ENCODE measurements at places on chromosomes 7 and 10.

- DNase-seq: no peak
These were observed 47.5 kb upstream of the KIF5B start for GRCh38 chr10:32103721-32104120.

DNA sequence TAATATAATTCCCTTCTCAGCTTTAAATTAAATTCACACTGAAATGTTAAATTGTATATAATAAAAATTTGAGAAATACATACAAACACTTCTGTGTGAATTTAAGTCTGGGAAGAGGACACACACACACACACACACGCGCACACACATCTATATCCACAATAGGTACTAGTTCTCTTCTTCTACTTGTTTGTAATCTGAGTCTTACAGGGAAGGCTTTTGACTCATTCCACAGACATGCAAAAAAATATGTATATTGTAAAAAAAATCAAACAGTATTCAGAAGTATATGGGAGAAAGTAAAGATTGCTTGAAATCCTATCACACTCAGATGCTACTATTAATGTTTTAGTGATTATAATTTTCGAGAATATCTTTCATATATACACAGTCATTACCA, 276.2 kb downstream of the MDFIC start:
- DNase-seq: no peak

DNA sequence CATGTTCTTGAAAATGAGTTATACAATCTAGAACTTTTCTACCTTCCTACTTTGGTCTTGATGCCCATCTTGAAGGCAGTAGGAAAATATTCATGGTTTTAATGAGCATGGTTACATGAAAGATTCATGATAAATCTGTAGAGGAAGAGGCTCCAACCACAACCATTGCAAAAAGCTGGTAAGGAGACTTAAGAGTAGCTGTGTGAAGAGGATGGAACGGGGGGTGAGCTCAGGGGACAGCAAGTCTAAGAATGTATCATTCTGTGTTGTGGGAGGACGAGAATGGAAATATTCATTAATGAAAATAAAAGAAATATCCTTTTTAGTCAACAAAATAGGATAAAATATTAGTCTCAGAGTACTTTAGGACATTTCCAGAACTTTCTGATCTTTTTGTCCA, 81.1 kb downstream of the BMPER start:
- DNase-seq: no peak

DNA sequence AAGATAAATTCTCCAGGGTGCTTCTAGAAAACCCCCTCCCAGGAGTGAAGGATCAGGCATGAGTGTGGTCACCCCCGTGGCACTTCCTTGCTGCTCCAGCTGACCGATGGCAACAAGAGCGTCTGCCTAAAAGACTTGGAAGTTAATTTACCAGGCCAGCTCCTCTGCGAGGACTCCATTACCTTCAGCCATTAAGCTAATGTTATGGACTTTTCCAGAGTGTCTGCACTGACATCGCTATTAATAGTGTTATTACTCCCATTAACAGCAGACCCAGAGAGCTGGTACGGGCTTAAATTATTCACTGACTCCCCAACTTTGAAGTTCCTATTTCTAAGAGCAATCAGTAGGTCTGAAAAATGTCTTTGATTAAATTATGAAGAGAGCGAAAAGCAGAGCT, 345.8 kb downstream of the PLXNA4 start:
- no peak for DNase-seq

DNA sequence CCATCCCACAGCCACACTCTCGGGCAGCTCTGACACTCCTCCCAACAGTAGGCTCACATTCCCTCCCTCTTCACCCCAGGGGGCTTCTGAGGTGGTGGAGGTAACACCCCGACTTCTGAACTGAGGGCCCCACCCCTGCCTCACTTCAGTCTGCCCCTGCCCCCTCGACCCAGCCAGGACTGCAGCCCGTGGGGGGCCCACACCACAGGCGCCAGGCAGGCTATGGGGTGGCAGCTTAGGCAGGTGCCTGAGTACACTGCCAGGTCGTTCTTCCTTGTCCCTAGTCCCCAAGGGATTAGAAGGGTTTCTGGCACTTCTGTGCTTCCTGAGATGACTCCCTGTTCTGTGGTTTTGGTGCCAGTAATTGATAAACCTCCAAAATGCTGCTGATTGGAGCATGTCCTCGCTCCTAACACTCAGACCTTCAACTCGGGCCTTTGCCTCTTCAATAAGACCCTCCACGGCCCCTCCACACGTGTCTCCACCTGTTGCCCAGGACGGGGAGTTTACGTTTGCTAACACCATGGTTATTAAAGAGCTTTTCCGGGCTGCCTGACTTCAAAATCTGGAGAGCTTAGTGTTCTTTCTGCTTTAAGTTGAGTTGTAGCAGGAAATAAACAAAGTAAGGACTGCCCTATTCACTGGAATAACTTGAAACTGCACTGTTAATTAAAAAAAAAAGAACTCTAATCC, 23.8 kb upstream of the LARP4B start:
- no peak for DNase-seq

DNA sequence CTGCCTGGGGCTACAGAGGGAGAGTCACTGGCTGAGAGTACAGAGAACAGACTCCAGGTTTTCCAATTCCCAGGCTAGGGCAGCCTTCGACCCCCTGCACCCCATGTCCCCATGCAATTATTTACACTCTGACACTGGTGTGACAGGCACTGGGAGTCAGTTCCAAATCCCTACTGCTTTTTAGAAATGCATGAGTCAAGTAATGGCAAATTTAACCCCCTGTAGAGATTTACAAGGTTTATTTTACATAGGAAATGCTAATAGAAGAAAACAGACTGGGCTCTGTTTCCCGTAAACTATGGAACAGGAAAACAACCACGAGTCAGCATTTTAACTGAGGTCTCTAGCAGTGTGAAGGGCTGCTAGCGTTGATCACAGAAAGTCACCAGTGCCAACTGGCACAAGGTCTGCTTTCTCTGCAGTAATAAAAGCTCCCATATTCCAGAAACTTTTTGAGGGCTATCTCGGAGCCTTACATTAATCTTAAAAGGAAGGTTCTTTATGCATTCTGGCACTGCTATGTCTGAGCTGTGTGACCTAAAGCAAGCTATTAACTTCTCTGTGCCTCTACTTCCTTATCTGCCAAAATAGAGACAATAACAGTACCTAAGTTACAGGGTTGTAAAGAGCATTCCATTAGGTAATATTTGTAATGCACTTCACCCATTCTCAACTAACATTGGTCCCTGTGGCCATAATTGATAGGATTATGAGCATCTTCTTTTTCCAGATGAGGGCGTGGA, 28.2 kb downstream of the NOD1 start:
- DNase-seq: no peak

DNA sequence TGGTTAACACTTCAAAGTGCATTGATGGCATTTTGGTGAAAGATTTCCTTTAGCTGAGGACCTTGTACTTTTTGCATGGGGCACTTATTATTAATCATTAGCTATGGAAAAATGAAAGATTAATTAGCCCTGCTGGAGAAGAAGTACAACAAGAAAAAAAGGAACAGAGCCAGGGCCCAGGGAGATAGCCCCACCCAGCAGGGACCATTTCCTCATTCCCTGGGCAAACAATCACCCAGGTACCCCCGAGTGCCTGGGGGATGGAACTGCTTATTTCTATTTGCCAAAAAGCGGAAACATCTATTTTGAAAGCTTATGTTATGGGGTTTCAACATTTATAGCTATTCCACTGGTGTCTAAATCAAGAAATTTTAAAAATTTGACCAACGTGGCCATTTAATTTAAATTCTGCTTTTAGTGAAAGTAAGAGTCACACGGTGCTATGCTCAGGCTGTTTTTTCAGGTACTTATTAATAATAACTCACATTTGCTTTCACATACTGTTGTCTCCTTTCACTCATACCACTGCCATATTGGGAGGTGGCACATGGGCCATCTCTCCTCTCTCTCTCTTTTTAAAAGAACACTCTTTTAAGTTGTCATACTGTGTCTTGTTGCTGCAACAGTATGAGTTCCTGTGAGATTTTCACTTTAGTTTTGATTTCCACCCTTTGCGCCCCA, 143.6 kb upstream of the KIF5B start:
- no peak for DNase-seq

DNA sequence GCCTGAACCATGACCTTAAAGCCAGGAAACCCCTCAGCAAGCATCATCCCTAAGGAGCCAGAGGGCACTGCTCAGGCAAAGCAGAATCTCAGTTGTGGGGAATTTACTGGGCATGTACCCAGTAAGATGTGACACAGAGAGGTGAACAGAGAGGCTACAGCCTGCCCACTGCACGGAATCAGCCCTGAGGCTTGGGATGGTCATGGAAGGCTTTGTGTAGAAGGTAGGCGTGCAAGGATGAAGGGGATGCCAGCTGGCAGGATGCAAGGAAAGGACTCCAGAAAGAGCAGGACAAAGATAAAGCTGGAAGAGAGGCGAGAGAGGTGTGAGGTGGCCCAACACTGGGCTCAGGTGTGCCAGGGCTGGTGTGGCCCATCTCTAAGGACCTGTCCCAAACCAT, 2.4 kb upstream of the AIFM2 start:
- DNase-seq: no peak

- DNase-seq: no peak
These were observed 56.0 kb upstream of the JAZF1 start for GRCh38 chr7:28236560-28236959.

DNA sequence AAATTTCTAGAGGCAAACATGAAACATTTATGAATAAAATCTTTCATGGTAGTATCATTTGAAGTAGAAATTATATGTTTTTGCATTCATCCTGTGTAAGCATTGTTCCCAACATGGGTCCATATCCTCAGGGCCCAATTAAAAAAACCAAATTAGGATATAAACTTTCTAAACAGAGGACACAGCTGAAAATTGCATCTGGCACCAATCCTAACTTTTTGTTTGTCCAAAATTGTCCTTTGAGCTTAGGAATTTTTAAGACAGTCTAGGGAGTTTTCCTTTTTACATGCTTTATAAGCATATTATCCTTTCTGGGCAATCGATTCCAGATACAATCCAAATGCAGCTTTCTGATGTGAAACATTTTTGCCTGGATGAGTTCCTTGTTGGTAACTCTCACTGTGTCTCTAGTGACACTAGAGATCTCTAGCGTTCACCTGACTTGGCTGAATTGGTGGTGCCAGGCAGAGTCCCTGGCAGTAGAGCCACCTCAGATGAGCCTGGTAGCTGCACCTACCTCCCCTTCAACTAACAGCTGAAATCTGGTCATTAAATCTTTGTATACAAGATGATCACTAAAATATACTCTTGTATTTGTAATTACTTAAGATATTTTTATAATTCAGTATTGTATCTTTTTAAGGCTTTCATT, 137.6 kb upstream of the SAMD8 start:
- DNase-seq: no peak

DNA sequence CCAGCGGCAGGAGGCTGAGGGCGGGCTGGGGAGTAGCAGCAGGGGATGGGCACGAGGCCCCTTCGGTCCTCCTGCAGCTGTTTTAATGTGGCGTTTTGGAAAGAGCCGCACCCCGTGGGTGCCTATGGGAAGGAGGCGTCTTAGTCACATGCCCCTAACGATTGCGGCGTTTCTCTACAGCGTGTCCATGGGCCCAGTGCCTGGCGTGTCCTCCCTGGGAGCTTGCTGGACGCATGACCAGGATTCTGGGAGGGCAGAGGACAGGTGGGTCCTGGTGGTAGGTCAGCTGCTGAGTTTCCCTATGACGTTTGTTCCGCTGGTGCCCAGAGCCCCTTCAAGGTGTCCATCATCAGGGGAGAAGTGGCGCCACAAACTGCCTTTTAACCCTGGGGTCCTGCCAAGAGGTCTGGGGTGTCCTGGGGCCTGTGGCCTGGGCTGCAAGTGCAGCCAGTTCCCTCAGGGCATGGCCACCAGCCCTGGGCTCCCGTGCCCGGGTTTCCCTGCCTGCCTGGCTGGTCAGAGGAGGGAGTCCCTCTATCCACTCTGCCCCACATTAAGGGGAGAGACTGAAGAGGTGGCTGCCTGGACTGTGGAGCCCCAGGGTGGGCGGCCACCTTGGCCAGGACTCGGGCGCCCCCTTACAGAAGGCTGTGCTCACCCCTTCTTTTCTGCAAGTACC, 48.7 kb downstream of the PWWP2B start:
- no peak for DNase-seq

DNA sequence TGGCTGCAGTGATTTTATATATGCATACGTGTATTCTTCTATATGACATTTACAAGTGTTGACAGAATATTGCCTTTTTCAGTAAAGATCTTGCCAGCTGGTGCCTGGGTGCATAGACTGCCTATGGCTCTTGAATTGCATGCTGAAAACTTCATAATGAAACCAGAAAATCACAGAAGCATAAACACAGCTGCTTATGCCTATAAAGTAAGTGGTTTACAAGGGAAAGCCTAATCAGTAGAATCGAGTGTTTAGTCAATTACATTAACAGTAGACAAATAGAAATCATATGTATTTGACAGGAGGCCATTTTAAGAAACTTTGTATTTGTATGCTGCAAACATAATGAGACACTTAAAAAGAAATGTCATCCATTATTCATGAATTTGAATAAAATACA, 82.5 kb downstream of the TMEM168 start:
- DNase-seq: no peak

DNA sequence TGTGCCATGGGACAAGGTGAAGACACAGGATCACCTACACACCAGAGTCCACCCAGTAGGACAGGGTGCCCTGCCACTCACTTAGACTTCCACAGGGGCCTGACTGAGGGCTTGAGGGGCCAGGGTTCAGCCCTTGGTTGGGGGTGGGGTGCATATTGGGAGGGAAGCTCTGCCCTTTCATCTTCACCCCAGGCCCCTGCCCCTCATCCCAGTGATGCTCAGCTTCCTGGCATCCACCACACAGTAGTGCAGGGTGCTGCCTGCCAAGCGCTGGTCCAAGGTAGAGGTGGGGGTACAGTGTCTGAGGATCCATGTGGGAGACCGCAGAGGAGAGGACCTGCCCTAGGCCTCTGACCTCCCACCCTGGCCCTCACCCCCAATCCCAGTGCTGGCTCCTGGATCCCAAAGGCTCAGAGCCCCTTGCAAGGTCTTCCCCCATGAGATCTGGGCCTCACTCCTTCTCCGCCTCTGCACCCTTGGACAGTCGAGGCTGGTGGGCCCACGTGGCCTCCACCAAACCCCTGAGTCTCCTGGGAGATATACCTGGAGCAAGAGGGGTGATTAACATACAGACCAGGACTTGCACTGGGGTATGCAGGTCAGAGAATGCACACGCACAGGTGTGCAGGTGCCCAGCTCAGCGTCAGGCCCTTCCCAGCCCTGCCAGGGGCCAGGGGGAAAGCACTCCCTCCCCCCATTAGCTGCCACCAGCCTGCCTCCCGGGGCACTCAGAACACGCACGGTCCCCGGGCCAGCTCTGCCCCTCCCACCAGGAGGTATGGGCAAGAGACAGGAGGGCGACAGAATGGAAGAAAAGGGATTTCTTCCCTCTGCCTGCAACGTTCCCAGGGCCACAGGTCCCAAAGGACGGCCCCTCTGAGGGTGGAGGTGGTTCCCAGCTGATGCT, 8.6 kb upstream of the IRF5 start:
- DNase-seq: no peak

Measured in GM03348 (cell line).